ENCODE measurements at places on chromosomes 5 and 9.

GRCh38 chr5:54518146-54518817, 723 bp downstream of the SNX18 start:
- DNase-seq: no peak

GRCh38 chr5:111223101-111223786, 940 bp upstream of the CAMK4 start:
- DNase-seq: no peak

- DNase-seq: no peak
These were observed 66.5 kb downstream of the SECISBP2 start for GRCh38 chr9:89384783-89385182.

DNA sequence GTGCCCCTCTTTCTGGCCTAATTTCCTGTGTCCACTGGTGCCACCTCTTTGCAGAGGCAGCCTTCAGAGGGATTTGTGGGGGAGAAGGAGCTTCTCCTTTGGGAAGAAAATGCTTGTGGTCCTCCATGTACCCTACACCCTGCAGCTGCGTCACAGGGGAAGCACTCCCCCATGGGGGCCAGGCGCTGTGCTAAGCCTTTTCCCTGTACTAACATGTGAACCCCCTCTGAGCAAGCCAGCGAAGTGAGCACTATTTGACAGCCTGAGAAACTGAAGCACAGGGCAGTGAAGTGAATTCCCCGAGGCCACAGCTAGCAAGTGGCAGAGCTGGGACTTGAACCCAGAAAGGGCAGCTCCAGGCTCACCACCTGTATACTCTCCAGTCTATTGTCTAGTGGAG, 32.3 kb downstream of the ERGIC1 start:
- DNase-seq: no peak

- DNase-seq: no peak
These were observed 4.0 kb downstream of the LMBRD2 start for GRCh38 chr5:36147681-36148080.

GRCh38 chr5:65663804-65664521, 39.1 kb downstream of the SHLD3 start:
- DNase-seq: no peak

DNA sequence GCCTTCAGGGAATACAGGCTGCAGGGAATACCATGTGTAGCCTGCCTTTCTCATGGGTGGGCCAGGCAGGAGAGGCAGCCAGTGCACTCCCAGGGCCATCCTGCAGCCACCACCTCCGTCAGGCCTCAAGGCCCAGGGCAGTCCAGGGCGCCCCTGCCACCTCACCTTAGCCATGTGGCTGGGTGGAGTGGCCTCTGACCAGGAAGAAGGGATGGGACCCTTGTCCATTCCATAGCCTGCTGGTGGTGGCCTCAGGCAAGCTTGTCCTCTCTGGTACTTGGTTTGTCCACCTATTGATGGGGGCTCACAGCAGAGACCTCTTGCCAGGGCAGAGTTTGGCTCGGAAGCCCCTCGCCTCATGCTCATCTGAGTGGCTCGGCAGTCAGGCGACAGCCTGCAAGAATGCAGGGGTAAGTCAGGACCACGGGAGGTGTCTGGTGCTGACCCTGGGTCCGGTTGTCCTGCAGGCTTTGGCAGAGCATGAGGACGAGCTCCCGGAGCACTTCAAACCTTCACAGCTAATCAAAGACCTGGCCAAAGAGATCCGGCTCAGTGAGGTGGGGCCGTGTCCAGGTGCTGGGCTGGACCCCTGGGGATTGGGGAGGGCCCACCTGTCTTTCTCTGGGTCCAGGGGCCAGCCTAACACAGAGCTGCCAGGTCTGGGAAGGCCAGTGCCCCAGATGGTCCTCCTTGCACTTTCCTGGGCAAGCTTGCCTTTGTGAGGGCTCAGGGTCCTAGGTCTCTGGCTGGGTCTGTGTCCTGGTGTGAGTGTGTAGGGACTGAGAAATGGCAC, 82.9 kb downstream of the PHF2 start:
- no peak for DNase-seq

- no peak for DNase-seq
These were observed 483.7 kb downstream of the ELAVL2 start for GRCh38 chr9:23342291-23342690.

GRCh38 chr5:169390265-169390664, 89.3 kb upstream of the SLIT3 start:
- DNase-seq: no peak

DNA sequence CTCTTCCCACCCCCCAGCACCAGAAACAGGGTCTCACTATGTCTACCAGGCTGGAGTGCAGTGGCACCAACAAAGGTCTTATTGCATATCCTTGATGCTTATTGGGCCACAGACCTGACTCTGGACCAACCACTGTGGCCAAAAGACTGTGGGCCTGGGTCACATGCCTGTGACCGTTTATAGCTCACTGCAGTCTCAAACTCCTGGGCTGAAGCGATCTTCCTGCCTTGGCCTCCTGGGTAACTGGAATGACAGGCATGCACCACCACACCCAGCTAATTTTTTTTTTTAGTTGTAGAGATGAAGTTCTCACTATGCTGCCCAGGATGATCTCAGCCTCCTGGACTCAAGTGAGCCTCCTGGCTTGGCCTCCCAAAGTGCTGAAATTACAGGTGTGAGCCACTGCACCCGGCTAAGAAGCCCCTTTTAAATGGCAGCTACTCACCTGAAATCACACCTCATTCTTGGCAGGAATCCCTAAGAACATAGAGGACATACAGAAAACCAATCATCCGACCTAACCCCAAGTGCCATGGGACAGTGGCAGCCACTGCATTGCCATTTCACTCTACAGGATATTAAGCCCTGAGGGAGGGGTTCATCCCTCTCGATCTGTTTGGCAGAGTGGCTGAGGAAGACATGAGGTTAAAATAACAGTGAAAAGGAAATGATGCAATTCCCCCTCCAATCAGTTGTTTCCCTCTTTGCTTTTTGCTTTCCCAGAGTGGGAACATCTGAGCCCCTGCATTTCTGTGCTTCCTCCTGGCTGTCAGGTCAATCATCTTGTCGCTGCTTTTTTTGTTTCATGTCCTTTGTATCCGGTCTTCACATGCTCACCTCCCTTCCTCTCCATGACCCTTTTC, 74.6 kb downstream of the LRRC70 start:
- no peak for DNase-seq

DNA sequence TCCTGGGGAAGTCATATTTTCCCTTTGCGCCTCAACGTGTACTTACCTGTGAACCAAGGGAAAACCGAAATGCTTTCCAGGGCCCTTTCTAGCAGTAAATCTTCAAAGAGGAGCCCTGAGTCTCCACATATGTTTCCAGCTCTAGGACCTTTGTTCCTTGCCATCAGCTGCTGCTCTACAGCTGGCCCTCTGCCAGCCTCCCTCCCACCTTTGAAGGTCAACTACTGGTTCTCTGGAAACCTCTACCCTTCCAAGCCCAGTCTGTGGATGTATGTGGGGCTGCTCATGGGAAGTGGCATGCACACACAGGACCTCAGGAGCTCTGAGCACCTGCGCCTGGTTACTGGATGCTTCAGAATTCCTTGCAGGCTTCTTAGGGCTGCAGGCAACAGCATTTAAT, 117.2 kb downstream of the PSD2 start:
- no peak for DNase-seq

DNA sequence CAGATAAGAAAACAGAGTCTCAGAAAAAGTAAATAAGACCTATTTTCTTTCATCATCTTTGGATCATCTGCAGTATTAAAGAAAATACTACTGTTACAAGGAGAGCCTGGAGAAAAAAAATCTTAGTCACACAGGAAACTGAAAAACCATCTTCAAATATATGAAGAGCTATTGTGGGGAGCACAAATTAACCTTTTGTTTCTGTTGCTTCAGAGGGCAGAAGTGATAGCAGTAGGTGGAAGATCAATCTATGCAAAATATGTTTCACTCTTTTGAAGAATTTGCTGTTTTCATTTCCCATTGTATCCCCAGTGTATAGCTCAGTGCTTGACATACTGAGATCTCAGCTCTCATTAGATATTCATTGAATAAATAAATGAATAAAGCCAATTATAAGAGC, 13.1 kb upstream of the CEMIP2 start:
- DNase-seq: no peak

GRCh38 chr9:121294866-121295661, 27.1 kb downstream of the GSN start:
- no peak for DNase-seq

DNA sequence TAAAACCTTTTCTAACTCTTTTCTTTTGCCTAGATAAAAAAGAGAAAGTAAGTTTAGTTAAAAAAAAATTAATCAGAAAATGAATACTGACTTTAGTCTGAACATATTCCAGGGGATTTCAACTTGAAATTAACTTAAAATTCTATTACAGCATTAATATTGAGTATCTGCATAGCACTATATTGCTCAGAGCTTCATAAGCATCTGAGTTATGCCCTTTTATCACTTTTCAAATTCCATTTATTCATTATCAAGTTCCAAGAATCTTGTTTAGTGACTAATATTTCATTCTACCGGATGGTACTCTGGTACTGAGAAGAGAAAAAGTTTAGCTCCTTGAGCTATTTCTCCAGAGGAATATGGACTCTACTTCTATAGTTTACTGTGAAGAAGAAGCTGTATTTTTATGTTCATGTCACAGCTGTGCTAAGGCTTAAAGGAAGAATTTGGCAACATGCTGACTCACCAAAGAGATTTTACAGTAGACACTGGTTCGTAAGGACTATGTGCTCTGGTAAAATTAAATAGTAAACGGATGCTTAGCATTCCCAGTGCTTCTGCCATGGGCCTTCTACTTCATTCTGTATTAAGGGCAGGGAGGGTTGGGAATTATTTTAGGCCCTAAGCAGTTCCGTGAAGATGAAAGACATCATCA, 285.2 kb upstream of the SEMA6A start:
- DNase-seq: no peak

GRCh38 chr5:143600396-143601075, 197.1 kb upstream of the NR3C1 start:
- DNase-seq: no peak

DNA sequence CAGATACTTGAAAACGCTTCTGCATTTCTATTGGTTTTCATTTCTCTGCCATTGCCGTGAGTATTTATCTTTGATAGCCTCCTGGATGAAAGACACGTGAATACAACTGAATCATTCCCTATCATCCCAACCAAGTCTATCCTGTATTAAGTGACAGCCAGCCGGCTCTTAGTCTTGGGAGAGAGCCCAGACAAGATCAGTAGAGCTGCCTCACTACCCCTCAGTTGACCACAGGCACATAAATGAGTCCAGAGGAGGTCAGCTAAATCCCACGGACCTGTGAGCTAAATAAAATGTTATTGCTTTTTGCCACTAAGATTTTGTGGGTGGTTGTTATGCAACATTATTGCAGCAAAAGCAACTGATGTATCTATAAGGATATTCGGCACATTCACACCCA, 639.0 kb upstream of the ACO1 start:
- no peak for DNase-seq

DNA sequence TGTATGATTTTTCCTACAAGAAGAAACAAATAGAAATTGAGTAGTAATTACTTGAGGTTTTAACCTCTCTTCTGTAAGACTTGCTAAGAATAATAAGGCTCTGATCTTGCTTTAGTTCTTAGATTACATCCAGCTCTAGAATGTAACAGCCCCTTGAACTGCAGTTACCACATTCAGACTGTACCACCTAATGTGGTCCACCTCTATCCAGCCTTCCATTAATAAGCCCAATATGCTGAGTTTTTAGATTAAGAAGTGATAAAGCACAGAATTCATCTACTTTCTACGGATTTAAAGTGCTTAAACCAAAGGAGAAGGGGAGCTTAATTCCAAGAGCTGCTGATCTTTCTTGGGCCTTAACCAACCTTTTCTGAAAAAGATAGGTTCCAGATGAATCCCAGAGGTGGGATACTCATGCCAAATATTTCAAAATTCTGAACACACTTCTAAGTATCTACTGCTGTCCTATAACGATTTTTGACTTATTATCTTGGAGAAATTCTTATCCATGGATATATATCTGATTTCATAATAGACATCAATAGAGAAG, 131.5 kb downstream of the ZNF608 start:
- no peak for DNase-seq

- DNase-seq: no peak
These were observed 234.6 kb downstream of the SPOCK1 start for GRCh38 chr5:137264573-137264972.

DNA sequence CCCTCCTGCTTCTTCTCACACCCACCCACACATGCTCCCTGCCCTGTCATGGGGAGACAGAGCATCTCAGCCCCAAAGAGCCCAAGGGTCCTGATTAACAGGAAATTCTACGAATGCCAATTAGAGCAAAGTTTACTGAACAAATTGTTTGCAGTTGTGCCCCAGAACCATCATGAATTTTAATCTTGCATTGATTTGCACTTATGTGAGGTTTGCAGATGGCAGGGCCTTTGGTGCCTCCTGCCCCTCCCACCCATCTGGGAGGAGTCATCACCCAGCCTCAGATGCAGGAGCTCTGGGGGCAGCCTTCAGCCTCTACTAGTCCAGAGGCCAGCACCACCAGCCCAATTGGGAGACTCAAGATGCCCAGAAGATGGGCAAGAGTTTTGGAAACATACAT, 80.8 kb downstream of the PCDH1 start:
- no peak for DNase-seq

DNA sequence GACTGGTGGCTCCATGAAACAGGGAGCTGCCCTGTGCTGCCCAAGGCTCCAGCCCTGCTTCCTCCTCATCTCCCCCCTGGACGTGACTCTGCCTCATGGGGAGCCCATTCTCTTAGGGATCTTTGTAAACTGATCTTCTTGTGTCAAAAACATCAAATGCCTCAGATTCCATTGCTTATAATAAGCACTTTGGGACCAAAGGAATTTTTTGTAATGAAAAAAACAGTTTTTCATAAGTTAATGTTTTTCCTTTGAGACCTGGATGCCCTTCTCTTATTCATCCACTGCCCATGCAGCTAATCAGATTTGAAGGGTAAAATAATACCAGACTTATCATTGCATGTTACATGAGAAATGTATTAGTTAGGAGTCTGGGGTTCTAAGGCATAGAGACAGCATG, 41.7 kb downstream of the PALM2AKAP2 start:
- DNase-seq: no peak

DNA sequence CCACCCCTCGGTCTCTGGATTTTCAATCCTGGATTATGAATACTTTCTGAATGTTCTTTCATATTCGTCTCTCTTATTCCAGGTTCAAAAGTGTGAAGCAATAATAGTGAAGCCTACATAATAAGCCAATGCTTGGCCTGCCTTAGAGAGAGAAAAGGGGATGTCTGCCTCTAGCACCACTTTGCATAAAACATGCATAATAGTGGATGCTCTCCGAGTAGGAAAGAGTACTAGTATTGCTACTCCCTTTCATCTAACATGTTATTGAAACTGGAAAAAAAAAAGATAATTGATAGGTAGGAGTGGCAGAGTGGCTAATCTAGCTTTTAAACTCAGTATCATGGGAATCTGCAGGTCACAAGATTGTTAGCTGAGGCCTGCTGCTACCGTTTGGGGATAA, 158.1 kb downstream of the SPATA31D1 start:
- no peak for DNase-seq

- no peak for DNase-seq
These were observed 18.4 kb upstream of the DEPDC1B start for GRCh38 chr5:60718166-60718892.

- no peak for DNase-seq
These were observed 8.5 kb upstream of the PHF19 start for GRCh38 chr9:120885457-120885856.
